ENCODE measurements at places on chromosomes 7 and 10.

GRCh38 chr7:53900856-53901528 is 641.2 kb upstream of the VSTM2A start:
- DNase-seq, result no peak

- no peak for DNase-seq
Observed at GRCh38 chr7:7664291-7664690, 23.7 kb downstream of the UMAD1 start.

GRCh38 chr7:129955993-129956543 is 3.3 kb upstream of the UBE2H start:
- DNase-seq, result no peak

- DNase-seq, result no peak
Observed at GRCh38 chr10:80924063-80924952, 386.6 kb downstream of the SH2D4B start.

DNA sequence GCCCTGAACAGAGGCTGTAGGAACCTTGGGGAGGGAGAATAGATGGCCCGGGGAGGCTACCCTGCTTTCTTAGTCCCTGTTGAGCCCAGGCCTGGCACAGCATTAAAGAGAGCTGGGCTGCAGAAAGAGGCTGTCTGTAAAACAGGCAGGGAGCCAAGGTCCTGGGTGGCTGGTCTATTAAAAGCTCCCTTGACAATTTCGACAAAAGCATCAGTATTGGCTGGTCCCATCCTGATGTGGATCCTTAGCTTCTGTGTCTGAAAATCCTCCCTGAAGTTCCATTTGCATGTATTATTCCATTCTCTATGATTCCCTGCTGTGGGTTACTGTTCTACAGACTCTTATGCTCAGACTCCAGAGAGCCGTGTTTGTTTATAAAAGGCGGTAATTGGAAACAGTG is 158.5 kb downstream of the GALNT17 start:
- DNase-seq, result no peak

- DNase-seq, result no peak
Observed at GRCh38 chr7:5382281-5382892, 41.2 kb downstream of the TNRC18 start.

DNA sequence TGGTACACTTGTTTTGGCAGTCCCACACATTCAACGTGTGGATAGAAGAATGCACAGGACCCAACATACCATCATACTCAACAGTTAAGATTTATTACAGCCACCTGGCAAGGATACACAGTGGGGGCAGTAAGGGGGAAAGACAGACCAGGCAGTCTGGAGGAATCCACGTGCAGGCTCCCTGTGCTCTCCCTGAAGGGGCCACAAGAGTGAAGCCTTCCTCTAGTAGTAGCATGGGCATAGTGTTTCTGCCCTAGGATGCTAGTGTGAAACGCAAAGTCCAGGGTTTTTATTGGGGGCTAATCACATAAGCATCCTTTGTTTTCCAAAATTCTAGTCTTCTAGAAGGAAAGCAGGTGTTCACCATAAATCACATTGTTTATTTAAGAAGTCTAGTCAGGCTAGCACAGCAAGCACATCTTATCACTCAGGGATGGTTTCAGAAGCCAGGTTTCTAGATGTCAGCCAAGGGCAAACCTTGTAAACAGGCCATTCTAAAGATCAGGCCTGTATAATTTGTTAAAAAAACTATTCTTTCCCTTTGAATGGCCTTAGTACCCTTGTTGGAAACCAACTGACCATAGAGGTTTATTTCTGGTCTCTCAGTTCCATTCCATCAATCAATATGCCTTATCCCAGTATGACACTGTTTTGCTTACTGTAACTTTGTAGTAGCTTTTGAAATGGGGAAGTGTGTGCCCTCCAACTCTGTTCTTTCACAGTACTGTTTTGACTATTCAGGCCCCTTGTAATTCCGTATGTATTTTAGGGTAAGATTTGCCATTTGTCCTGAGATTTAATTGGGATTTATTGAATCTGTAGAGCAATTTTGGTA is 12.4 kb upstream of the TFAM start:
- no peak for DNase-seq

- DNase-seq, result peak; percentile 99
Observed at GRCh38 chr7:36152756-36153570, at the start of gene EEPD1. Gene EEPD1 (plus strand): TSS chr7:36153254. CDS start chr7:36154325, 1,071 bp downstream.

GRCh38 chr10:80260295-80261243 is 28.9 kb downstream of the MAT1A start:
- no peak for DNase-seq

- DNase-seq, result no peak
Observed at GRCh38 chr10:75505840-75506506, 74.5 kb downstream of the LRMDA start.

DNA sequence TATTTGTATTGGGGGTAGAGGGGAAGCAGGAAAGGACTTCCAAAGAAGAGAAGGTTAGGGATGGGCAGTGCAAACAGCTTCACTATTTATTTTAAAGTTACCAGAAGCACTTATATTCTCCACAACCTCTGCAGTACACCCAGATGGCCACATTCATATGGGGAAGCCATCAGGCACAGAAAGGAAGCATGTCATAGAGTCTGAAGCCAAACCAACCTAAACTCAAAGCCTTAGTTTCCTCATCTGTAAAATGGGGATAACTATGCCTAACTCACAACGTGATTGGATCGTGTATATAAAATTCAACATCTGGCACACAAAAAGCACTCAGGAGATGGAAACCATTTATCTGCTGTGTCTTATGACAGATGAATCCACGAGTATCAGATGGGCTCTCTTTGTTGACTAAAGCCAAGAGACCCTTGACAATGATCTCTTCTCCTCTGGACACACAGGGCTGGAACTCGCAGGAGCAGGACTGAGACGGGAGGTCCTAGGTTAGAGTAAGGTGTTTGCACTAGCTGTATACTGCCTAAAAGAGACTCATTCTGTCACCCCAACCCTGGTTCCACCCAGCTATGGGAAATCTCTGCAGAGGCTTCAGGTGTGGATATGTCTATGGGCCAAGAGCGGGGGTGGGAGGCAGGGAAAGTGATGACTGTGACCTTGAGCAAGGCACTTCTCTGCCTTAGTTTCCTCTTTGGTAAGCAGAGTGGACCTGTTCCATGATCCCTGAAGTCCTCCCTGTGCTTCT is 1.8 kb downstream of the KIAA1549 start:
- DNase-seq, result no peak

DNA sequence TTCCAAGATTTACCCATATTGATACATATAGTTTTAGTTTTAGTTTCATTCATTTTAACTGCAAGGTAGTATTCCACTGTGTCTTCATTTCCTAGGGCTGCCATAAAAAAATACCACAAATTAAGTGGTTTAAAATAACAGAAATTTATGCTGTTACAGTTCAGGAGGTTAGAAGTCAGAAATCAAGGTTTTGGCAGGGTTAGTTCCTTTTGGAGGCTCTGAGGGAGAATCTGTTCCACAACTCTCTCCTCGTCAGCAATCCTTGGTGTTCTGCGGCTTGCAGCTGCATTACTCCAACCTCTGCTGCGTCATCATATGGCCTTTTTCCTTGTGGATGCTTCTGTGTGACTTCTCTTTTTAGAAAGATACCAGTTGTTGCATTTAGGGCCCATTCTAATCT is 176.2 kb downstream of the DNAJC1 start:
- DNase-seq, result no peak

- DNase-seq, result no peak
Observed at GRCh38 chr10:58291538-58292174, 22.7 kb downstream of the CISD1 start.
